Dorsolateral prefrontal cortex (tissue), 122 donors: ENCODE measurements at places on chromosomes 2 and 18. TPM values are rescaled to one million over a fixed set of nuclear protein-coding genes. Genes with fewer than 3 reads are reported as not detected.

The KCNJ3 gene
- total RNA-seq, result 57.3 TPM

DNA sequence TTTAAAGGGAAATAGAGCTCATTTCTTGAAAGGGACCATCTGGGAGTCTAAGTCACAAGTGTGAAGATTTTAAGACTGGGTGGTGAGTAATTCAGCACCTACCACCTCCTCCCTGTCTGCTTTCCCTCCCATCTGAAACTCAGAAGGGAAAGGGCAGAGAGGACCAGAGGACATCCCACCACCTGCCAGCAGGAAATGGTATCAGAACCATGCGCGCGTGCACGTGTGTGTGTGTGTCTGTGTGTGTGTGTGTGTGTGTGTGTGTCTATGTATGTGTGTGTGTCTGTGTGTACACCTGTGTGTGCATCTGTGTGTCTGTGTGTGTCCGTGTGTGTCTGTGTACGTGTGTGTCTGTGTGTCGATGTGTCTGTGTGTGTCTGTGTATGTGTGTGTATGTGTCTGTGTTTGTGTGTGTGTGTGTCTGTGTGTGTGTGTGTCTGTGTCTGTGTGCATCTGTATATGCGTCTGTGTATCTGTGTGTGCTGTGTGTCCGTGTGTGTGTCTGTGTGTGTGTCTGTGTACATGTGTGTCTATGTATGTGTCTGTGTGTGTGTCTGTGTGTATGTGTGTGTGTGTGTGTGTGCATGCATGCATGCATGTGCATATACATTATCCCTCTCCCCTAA is 76.8 kb downstream of the ZFP36L2 start:
- no peak for DNase-seq

DNA sequence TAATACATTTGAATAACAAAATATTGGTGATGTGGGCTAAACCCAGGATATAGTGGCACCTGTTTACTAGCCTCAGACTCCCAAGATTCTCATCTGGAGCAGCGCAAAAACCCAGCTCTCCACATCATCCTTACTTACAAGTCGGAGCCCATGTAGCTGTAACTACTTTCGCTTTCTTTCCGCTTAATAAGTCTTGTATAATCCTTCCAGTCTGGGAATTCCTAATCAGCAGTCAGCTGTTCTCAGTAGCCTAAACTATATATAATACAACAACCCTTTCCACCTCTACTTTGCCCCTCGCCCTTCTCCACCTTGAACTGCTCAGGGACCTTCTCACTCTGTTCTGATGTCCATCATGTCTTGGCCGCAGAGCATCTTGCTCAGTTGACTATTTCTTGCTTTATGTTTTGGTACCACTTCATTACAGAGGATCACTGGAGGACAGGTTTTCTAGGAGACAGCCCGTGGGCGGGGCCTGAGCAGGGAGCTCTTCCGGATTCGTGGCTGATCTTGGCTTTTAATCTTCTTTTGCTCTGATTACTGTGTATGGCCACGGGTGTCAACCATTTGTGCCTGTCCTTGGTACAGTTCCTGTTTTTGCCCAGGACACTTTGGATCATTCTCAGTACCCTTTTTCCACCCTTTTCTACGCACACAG is 119.9 kb upstream of the SERTAD2 start:
- no peak for DNase-seq

DNA sequence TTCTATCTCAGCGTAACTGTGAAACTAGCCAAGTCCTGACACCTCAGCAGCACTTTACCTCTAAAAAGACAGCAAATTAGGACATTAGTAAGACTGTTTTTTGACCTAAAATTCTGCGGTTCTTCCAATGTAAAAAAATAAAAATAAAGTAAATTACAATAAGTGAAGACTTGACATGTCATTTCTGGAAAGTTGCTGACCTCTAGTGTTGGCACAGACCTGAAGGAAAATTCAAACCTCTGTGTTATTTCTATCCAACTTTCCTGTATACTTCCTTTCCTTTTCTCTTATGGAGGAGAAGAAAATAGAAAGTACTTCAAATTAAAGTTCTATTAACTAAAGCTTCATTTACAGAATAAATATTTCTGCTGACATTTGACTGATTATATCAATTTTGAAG is 110.6 kb downstream of the TMEM182 start:
- DNase-seq, result no peak

GRCh38 chr2:81692566-81692965 is 1388.0 kb upstream of the LRRTM1 start:
- no peak for DNase-seq

GRCh38 chr2:218300141-218300540 is 7.8 kb upstream of the TMBIM1 start:
- no peak for DNase-seq

DNA sequence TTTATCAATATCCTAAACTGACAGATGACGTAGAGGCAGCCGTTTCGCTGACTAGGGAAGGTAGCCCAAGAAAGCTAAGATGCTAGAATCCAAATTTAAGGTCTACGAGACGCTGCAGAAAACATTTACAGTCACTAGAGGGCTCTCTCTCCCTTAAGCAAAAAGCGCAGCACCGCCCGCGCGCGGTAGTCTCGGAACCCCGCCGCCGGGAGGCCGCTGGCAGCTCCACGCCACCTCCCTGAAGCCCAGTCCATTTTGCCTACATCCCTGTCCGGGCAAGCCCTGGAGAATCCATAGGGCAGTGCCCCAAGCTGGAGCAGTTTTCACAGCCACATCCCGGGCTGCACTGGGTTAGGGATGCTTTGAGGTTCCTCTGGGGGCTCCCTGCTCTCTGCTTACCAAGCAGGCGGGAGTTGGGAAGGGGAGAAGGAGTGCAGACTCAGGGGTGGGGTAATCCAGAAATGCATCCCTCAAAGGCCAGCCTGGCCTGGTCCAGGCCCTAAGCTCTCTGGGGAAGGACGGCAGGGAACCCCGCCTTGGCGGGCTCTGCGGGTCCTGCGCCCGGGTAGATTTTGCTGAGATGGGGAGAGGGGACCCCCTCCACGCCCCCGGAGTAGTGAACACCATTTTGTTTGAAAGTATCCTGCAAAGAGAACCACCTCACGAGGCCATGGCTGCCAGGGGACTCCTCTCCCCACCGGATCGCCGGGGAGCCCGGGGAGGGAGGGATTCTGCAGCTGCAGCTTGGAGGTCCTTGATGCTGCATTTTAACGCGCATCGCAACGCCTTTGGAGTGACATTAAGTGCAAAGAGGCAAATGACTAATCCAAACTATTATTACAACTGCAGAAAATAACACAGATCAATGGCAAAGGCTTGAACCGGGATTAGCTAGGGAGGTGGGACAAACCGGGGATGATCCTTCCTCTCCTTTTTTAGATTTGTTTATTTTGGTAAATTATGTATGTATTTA is 1.3 kb upstream of the DPYSL5 start:
- peak; percentile 82 for DNase-seq

DNA sequence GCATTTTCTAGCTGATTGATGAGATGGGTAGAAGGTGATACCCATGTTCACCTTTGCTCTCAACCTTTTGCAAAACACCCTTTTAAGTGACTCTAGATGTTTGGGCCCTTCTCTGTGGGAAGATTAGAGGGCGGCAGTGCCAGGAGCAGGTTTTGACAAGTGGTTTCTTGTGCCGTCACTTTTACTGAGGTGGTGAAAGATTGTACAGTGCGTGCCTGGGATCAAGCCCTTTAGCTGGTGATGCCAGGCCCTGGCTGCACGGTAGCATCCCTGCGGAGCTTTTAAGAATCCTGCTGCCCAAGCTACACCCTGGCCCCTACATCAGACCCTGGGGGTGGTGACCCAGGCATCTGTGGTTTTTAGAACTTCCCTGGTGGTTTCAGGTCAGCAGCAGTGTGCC is 29.1 kb downstream of the MTCL1 start:
- DNase-seq, result no peak
